ENCODE measurements at places on chromosomes 6 and 20. TPM values are rescaled to one million over a fixed set of nuclear protein-coding genes. Genes with fewer than 3 reads are reported as not detected.

GSTA1 gene
- total RNA-seq, result 2,332 TPM

GRCh38 chr6:26094036-26094435 is 6.8 kb downstream of the HFE start:
- no peak for DNase-seq

DNA sequence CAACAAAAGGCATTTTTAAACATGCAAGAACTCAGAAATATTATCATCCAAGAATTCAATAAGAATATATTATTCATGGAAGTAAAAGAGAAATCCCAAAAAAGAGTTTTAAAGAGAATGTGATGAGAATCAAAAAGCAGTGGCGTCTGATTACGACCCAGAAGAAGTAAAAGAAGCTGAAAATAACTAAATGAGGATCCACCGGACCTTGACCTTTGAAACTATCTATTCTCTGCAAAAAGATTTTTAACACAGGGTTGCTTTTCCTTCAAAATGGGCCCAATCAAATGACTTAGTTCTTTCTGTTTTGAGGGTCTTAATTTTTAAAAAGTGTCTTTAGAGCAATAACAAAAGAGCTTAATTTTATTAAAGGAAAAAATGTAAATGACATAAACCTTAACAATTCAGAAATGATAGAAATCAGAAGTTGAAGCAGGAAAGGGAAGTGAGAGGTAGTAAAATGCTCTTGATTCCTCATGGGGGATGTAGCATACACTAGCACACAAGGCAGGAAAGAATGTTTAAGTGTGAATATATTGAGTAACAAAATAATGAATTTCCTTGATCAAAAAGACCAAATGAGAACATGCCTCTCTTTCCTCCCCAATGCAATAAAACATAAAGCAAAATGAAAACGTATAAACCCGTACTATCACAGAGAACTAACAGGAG is 223.1 kb upstream of the PRDM1 start:
- DNase-seq, result no peak

- no peak for DNase-seq
These were observed 115.5 kb downstream of the CCDC170 start for GRCh38 chr6:151609146-151609902.

All from right lobe of liver (tissue), 6 donors.